ENCODE measurements at places on chromosomes 3 and 15. TPM values are rescaled to one million over a fixed set of nuclear protein-coding genes. Genes with fewer than 3 reads are reported as not detected.
A peak's percentile ranks its signal among the peaks of the same experiment; 100 is the strongest.

The B3GALNT1 gene
- total RNA-seq = 19.1 TPM

The SPTSSB gene
- 5.0 TPM for total RNA-seq

The LRRK1 gene
- total RNA-seq = 2.1 TPM

The SERPINI2 gene
- total RNA-seq = not detected

DNA sequence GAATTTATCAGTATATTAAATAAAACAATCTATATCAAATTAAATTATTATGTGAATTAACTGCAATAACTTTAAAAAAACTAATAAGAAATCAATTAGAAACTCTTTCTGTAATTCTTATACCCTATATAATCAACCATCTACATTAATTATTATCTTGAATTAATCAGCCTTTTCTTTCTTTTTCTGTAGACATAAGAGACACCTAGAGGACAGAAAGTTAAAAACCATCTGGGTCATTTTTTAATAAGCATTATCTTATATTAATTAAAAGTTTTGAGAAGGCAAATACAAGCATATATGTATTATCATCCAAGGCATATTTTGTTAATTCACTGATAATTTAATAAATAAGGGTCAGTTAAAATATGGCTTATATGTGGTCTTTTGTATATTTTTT, 24.2 kb upstream of the SLC25A26 start:
- no peak for DNase-seq

DNA sequence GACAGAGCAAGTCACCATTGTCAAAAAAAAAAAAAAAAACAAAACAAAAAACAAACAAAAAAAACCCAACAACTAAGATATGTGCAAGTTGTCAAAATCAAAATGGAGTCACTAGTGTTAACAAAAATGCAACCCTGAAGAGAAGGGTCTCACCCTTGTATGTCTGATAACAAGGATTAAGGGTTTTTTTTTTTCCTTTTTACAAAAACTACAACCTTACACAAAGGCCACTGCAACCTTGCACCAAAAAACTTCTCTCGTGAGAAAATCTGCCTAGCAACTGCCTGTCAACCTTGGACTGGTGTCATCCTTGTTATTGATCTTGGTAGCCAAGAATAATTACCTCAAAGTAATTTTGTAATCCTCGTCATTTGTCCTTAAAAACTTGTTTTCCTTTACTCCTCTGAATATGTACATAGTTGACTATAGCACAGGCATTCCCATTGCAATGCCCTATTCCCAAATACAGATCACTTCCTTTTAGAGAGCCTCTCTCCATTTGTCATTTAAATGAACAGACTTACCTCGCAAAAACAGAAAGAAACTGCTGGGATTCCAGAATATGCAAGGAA, 24.0 kb downstream of the TFRC start:
- no peak for DNase-seq

- no peak for DNase-seq
Measured at GRCh38 chr3:163011596-163011995, 1515.0 kb downstream of the OTOL1 start.

DNA sequence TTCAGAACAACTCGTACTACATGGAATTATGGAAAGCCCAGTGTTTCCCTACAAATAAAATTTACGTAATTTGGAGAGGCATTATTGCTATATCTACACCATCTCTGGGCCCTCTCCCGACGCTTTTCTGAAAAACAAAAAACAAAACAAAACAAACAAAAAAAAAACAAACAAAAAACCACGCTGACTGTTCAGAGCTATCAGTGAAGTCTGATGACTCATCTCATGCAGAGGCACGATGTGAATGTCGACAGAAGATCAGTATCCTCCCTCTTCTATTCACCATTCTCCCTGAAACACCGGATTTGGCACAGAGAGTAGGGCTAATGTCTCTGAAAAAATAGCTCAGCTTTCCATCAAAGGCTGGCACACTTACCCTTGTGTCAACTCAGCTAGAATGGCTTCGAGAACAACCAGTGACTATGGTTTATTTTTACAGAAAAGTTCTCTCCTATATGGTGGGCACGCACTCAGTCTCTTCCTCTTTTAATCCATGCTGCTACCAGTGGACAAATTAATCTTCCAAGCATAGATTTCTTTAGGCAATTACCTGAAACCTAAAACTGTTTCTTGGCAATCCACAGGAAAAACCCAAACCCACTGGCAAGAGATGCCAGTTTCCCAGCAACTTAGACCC, 1.5 kb downstream of the CRBN start:
- no peak for DNase-seq

- DNase-seq = no peak
Measured at GRCh38 chr3:121493431-121493830, 52.4 kb downstream of the POLQ start.

DNA sequence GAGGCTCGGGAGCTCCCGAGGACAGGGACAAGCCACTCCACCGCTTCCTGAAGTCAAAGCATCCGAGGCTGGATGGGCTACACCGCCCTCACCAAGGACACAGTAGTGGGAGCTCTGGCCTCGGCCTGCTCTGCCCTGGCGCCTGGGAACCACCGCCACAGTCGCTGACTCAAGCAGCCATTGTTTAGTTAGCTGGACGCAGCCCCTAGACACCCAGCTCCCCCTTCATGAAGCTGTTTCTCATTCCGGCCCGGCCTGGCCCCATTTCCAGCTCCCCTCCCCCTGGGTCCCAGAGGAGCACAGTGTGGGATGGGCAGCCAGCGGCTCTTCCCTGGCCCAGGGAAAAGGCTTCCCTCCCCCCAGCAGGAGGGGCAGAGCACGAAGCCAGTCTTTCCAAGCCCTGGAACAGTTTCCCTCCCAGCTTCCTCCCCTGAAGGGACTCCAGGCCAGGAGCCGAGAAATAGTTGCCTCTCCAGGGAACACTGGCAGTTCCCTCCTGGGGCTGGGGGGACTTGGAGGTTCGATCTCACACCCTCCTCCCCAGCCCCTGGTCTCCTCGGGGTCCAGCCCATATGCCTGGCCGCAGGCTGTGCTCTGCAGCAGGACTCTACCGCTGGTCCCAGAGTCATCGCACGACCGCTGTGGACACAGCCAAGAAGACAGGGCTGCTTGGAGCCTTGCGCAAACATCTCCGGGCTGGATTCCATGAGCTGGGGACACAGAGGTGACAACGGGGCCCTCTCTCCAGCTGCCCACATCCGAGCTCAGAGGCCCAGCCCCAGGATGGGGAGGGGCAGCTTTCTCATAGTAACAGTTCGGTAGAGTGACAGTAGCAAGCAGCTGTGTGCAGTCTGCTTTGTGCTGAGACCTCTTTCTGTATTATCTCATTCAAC, 10.0 kb downstream of the PLXND1 start:
- peak; percentile 78 for DNase-seq

DNA sequence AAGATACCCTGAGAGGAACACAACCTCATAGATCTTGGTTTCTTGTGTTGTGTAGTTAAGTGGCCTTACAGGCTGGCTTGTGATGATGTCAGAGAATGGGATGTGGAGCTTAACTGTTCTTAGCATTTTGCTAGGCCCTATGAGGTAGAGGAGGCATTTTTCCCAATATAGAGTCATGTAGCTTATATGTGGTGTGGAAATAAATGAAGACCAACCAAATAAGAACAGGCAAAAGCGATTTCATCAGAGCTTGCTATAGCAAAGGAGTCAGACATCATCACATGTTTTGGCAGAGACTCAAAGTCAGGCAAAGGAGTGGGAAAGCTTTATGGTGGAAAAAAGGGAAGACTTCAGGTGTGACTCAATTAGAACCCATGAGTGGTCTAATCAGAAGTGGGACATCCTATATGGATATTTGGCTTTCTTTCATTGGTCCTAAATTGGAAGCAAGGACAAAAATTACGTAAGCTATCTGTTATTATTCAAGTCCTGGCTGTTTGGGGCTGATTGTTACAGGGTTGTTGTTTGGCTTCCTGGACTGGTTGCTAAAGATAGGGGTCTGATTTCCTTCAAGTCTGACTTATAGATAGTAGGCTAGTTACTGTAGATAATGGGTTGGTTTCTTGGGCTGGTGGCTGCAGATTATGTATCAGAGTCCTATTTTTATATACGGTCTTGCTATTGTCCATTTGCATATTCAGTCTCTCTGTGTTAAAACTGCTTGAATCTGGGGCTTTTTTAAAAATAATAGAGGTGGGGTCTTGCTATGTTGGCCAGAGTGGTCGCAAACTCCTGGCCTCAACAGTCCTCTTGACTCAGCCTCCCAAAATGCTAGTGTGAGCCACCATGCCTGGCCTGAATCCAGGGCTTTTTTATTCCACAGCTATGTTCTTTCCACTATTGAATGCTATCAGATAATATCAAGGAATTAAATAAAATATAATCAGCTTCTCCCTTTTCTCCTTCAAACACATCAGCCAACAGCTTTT, 30.3 kb upstream of the SETD2 start:
- DNase-seq = peak; percentile 21

Measured in hepatocyte (in vitro differentiated cells).